ENCODE measurements at places on chromosomes 6 and 20.
A peak's percentile ranks its signal among the peaks of the same experiment; 100 is the strongest.

GRCh38 chr6:27839626-27840475 lies 72.3 kb downstream of the OR2B2 start:
- peak; percentile 48 for DNase-seq

- no peak for DNase-seq
Observed at GRCh38 chr20:59170406-59171349, 7.1 kb downstream of the ZNF831 start.

DNA sequence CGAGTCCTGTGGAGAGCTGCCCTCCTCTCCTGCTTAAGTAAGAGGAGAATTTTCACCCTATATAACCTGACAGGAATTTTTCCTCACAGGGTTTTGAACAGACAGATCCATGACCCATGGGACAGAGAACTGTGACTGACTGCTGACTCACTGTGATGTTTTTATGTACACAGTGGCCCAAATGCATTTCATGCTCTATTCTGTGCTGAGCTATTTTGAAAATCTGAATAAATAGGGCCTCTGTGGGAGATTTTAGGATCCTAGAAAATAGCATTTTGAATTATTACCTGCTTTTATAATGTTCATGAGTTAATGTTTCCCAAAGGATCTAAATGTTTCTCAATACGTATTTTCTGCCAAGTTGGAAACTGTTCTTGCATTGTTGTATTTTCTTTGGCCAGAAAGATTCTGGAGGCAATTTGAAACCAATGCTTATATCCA lies 577.4 kb downstream of the HTR1B start:
- no peak for DNase-seq

DNA sequence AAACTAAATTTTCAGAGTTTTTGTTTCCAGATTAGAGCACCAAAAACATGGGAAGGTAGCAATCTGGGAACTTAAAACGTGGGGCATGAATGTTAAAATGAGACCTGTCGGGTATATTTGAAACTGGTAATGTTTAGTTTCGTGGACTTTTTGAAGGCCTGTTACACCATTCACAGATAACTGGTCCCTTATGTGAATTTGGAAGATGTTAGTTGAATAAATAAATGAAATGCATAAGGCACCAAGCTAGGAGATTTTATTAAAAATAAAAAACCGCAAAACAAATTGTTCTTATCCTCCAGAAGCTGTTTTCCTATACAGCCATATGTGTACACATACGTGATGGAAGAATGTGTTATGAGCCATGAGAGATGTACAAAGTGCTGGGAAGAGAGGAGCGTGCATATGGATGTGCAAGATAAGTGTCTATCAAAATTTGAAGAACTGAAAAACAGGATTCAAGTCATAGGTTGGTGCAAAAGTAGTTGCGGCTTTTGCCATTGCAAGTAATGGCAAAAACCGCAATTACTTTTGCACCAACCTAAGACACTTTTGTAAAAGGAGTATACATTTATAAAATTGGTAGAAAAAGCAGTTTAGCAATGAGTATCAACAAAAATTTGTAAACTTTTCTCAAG lies 700 bp upstream of the MCUR1 start:
- DNase-seq: no peak

DNA sequence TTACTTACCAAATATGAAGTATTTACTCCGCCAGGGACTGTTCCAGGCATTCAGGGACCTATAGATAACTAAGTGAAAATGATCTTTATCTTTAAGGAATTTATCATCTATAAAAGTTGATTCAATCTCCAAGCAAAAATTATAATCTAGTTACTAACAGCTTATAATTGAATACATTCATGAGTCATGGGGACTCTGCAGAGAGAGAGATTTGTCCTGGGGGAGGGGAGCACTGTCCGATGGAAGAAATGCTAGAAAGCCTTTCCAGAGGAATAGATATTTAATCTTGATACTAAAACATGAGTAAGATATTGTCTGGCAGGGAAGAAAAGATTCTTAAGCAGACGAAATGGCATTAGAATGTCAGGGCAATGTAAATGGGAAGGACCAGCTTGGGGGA lies 139.3 kb downstream of the CD164 start:
- DNase-seq: no peak
